ENCODE measurements at places on chromosomes 11 and 22.
A peak's percentile ranks its signal among the peaks of the same experiment; 100 is the strongest.

DNA sequence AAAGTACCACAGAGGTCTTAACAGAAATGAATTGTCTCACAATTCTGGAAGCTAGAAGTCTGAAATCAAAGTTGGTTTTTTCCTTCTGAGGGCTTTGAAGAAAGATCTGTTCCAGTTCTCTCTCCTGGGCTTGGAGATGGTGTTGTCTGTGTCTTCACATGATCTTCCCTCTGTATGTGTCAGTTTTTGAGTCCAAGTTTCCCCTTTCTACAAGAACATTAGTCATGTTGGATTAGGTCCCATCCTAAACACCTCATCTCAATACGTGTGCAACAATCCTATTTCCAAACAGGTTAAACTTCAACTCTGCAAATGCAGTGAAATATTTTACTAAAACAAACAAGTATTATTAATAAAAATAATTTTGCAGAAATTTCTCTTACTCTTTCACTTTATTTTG lies 3.1 kb upstream of the PTS start:
- DNase-seq = no peak

GRCh38 chr11:123594188-123594901 lies 60.1 kb downstream of the SCN3B start:
- no peak for DNase-seq

GRCh38 chr11:67284811-67285540 lies 4.1 kb upstream of the ANKRD13D start:
- DNase-seq = no peak

- DNase-seq = no peak
Measured at GRCh38 chr11:63951779-63952536, 13.2 kb downstream of the NAA40 start.

DNA sequence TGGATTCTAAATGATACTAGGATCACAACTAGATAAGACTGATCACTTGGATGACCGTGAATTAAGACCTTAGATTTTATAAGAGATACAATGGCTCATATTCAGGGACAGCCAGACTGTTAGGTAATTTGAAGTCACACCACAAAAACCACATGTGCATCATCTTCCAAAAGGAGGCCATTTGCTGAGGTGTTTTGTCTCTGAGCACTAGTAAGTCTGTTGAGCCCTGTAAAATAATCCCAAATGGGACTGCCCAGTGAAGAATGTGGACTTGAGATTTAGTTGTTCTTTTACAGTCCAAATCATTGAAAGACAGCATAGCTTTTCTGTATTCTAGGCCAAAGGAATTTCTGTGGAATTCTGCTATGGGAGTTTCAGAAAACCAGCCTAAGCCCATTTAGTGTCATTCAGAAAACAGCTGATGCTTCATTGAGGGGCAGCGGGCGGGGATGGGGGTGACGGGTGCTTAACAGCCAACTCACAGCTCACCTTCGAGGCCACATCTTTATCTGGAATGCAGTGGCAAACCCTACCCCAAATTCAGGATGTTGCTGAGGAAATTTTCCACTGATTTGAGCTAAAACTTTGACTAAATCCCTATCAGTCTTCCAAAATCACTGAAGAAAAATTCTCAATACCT lies 80.1 kb upstream of the BIRC3 start:
- DNase-seq = no peak

GRCh38 chr11:64870176-64870892 lies 8.1 kb downstream of the EHD1 start:
- DNase-seq = no peak

DNA sequence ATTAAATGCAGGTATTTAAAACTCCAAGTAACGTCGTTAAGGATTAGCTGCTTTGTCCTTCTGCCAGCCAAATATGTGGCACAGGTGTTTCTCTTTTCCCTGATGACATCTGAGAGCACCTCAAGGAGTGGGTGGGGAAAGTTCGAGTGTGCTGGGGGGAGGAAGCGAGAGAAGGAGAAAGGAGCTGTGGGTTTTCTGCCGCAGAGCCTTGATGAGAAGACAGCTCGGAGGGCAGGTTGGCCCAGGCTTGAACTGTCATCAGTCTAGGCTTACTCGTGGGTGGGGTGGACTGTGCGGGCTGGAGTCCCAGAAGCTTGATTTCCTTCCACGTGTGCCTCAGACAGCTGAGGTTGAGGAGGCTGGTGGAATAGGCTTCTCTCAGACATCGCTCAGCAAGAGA lies 15.2 kb upstream of the SORL1-AS1 start:
- peak; percentile 50 for DNase-seq

DNA sequence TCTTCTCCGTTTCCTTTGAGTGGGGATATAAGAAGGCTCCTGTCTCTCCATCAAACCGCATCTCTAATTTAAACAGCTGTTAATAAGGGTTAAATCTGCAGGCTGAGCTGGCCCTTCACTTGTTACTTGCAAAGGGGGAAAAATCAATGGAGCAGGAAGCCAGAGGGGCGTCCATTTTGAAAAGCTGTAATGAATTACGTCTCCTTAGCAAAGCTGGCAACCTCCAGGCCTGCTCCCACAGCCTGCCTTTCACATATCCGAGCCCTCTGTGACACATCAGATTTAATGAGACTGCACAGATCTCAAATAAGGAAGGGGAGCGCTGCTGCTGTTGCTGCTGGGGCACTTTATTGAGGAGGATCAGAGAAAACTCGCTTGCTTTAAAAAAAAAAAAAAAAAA lies 320.8 kb downstream of the BLID start:
- DNase-seq = no peak

DNA sequence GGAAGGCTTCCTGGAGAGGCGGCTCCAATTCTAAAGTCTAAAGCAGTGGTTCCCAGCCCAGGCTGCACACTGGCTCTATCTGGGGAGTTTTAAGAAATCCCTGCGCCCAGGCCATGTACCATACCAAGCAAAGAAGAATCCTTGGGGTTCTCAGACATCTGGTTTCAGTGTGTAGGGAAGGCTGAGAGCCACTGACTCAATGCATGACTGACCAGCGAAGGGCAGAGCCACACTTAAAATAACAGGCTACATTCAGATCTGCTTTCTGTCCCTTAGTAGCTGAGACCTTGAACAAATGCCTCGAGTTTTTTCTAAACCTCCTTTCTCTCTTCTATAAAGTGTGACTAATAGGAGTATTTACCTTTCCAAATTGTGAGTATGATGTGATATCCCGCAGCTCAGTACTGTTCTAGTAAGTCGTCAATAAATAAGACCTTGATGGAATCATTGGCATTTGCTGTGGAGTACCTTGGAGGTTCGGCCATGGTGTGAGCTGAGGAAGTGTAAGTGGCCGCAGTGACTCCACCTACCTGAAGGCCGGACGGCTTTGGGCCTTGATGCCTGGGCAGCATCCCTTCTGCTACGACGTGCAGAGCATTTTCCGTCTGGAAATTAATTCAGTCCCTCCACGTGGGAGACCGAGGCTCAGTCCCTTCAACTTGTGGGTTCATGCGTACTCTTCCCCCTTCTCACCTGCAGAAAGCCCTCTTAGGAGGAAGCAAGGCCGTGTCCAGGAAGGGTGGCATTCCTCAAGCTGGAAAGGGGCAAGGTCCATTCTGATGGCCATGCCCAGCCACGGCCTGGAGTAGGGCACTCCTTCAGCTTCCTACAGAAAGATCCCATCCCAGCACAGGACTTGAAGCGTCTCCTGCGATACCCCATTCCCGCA lies 25.1 kb downstream of the GLB1L2 start:
- no peak for DNase-seq

GRCh38 chr22:44660051-44660830 lies 41.8 kb upstream of the PRR5 start:
- DNase-seq = no peak

DNA sequence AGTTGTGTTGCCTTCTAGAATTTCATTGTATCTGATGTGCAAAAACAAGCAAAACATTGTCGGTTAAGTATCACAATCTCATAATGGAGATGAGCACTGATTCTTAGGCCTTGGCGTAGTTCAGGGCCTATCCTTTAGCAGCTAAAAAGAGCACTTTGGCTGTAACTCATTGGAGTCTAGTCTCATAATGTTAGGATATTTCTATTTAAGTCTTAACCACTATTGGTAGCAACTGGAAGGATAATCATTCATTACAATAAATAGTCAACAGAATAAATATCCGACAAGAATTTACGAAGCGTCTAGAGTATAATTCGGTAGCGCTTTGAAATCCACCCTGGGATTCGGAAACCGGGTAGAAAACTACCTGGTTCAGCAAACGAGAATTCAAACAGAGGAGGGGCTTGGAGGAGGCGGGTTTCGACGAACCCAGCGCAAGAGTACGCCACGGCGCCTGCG lies 461 bp upstream of the EED start:
- DNase-seq = peak; percentile 79

DNA sequence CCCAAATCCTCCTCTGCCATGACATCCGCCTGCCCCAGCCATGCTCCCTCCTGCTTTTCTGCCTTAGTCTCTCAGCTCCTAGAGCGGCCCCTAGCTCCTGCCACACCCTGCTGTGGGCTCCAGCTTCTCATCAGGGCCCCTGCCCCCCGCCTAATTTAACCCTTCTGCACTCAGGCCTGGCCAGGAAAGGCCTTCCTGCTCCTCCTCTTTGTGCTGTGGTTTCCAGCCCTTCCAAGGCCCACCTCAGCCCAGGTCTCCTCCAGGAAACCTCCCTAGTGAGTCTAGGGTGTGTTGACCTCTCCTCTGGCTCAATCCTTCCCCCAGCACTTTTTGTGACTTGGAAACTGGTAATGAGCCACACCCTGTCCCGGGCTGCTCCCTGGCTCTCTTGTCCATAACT lies 11.3 kb downstream of the PTPN5 start:
- no peak for DNase-seq

DNA sequence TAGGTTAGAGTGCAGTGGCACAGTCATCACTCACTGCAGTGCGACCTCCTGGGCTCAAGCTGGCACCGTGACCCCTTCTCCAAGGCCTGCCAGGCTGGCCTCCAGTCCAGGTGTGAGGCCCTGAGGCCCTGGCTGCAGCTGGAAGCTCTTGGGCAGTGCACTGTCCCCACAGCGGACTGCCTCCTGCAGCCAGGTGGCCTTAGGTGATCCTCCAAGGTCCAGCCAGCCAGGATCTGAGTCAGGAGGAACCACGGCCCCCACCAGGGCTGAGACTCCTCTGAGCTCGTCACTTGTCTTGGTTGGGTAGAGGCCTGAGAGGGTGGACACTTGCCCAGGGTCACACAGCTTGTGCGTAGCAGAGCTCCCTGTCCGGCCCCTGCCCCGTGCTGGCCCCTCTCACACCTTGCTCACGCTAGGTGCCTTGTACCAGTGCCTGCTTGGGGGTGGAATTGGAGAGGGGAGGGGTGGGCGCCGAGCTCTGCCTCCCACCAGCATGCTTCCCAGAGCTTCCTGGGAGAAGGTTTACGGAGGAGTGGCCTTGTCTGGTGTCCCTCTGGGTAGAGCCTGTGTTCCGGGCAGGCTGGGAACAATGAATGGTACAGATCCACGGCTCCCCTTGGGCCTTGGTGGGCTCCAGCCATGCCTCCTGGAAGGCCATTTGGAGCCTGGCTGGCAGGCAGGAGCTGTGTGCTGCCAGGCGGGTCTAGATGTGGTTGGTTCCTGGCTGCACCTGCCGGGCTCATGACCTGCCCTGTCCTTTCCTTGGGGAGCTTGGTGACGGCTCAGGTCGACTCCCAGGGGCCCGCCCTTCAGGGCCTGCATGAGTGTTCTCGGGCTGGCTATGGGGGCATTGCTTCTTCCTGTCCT lies 20.6 kb downstream of the KCNQ1 start:
- DNase-seq = no peak

DNA sequence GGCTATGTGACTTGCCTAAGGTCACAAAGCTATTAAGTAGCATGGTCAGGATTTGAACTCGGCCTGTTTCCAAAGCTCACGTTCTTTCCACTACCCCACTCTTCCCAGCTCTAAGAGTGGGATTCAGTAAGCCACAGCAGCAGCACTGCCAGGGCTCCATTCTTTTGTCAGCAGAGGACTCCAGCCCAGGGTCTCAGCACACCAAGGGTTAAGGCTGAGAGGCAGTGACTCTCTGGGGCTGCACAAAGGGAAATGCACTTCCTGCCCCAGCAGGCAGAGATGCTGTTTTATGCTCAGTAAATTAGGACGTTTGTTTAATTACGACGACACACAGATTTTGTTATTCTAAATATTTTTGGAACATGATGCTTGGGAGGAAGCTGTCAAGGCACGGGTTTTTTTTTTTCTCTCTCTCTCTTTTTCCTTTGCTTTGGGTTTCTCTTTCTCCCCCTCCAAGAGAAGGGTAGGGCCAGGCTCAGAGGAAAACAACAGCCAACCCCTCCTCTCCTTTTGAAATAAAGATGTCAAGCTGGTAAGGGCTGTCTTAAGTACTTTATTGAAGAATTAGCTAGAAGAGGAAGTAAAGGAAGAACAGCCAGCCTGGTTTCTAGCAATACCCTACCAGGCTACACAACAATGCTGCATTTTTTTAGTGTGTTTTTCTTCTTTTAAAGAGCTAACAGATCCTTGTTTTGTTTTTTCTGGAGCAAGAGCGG lies 2.8 kb downstream of the MYH9 start:
- no peak for DNase-seq

- no peak for DNase-seq
Measured at GRCh38 chr11:60966890-60967289, 4.6 kb upstream of the CD6 start.

- no peak for DNase-seq
Measured at GRCh38 chr11:45726493-45727054, 61.2 kb upstream of the CHST1 start.

GRCh38 chr11:17275400-17276235 lies 921 bp upstream of the NUCB2 start:
- no peak for DNase-seq

- DNase-seq = no peak
Measured at GRCh38 chr22:47401592-47401898, 639.1 kb downstream of the TBC1D22A start.

DNA sequence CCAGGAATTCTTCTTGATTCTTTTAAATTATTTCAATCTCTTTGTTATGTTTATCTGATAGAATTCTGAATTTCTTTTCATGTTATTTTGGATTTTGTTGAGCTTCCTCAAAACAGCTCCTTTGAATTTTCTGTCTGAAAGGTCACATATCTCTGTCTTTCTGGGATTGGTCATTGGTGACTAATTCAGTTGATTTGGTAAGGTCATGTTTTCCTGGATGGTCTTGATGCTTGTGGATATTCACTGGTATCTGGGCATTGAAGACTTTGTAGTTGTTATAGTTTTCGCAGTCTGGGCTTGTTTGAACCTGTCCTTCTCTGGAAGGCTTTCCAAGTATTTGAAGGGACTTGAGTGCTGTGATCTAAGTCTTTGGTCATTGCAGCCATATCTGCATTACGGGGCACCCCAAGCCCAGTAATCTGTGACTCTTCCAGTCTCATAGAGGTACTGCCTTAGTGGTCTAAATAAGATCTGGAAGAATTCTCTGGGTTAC lies 18.9 kb upstream of the INSC start:
- DNase-seq = no peak

- no peak for DNase-seq
Measured at GRCh38 chr11:2588809-2589537, 110.8 kb downstream of the KCNQ1OT1 start.
